Activated naive CD4-positive, alpha-beta T cell (primary cell): ENCODE measurements at places on chromosomes 3 and 15.

GRCh38 chr3:71621825-71622537 is 38.5 kb upstream of the FOXP1 start:
- DNase-seq, result no peak

DNA sequence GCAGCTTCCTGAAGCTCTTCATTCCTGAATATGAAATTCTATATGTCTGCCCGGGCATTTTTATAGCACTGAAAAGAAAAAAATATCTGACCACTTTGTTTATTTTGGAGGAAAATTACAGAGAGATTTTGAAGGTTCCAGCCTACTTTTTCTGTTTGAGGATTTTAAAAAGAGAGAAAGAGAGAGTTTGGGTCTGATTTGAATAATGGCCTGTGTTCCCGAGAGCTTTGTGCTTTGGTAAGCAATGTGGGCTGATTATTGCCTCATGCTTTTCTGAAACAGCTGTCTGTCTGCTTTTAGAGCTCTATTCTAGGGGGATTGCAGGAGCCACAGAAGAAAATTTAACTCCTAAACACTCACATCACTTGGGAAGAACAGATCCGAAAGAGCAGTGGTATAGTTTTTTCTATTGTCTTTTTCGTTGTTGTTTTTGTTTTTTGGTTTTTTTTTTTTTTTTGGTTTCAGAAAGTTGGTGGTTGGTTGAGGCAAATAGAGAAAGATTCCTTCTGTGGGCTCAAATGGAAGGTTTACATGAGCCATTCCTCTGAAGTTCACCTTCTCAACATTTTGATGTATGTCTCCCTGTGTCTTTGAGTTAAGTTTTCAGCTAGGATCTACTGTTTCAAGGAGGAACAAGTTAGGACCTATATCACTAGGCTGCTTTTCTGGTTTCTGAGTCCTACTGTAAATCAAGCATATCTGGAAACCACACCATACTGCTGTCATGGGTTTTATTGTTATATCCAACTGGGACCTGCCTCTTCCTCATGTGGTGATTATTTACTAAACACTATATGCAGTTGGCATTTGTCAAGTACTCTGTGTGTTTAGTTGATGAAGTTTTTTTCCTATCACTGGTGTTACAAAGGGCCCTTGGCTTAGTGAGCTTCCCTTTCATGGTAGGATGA is 178.9 kb downstream of the KCNMB2 start:
- DNase-seq, result no peak

DNA sequence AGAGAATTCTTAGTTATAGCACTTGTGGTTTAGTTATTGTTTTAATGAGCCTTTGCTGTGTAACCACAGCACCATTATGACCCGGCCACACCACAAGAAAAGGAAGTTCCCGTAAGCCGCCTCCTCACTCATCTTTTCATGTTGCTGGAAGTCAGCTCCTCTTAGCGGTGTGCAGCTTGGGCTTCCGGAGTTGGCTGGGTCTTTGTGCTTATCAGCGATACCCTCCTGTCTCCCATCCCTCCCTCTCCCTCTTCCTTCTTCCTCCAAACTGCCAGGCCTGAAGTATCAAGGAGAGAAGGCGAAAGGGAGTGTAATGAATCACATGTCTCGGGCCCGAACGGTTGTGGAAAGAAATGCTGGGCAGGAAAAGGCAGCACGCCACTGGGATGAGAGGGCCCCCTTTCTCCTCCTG is 353.5 kb downstream of the MCTP2 start:
- peak; percentile 2 for DNase-seq

DNA sequence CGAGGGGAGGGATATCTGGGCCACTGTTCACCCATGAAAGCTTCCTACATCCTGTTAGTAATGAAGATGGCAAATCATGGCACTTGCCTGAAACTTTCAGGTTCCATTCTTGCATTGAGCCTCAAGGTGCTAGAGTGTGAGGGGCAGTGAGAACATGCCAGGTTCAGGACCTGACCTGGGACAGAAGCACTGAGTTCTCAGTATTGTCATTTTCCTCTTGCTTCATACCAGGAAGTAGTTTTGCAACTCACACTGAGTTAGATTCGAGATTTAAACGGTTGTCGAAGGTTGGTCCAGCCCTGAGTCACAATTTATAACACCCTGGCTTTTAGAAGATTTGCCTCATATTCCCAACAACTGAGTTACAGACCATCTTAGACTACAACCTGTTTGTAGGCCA is 11.8 kb upstream of the MEIS2 start:
- DNase-seq, result no peak

DNA sequence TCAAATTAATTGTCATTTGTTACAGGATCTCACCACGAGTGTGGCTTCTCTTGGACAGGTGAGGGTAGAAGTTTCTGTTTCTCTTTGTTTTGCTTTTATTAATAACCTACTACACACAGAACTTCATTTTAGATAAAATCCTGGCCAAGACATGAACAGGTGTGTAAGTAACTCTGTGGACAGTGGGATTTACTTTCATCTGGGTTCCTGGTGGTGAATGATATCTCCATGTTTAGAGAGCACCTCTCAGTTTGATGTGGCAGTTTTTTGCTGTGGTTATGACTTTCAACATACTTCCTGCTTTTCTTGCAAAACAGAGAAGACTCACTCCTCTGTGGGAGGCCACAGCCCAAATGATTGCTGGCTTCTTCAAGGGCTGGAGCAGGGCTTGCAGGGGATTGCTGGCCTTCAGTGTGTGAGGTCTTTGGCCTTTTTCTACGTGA is 71.1 kb upstream of the XCR1 start:
- DNase-seq, result no peak

DNA sequence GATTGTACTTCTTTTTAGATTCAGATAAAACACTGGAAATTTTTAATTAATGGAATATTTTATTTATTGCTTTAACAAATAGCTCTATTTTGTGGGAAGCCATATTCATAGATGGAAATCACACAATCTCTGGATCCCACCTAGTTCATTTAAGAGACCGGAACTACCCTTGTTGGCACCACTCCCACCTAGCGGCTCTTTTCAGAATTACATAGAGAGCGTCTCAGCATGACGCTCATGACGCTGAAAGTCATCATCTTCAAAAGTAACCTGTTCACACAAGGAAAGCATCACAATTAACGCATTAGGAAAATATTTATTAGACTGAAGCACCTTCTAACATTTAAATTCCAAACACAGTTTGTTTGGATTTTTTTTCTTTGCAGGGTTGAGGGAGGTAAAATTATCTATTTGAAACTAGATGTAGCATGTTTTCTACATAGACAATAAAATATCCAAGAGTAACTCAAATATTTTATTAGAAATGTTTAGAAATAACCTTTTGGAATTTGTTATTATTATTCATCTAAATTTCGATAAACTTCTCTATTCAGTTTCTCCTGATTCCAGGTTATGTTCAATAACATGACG is 214.9 kb upstream of the ARRDC4 start:
- no peak for DNase-seq

- DNase-seq, result no peak
These were observed 98.2 kb downstream of the PLCH1 start for GRCh38 chr3:155646669-155647068.
